ENCODE measurements at places on chromosomes 13 and 19. TPM values are rescaled to one million over a fixed set of nuclear protein-coding genes. Genes with fewer than 3 reads are reported as not detected.

GRCh38 chr13:44142941-44143665 is 230.5 kb upstream of the SERP2 start:
- DNase-seq = no peak

Gene LRRC4B
- total RNA-seq = 0.11 TPM

Gene PCDH17
- total RNA-seq = 0.62 TPM

Gene NLRP13
- not detected for total RNA-seq

GRCh38 chr19:2246801-2247361 is 2.2 kb upstream of the AMH start:
- no peak for DNase-seq

GRCh38 chr19:16847430-16847829 is 18.2 kb downstream of the SIN3B start:
- no peak for DNase-seq

GRCh38 chr13:46041419-46041839 is 11.1 kb downstream of the ZC3H13 start:
- no peak for DNase-seq

- no peak for DNase-seq
Measured at GRCh38 chr19:27529158-27529557, 1683.8 kb downstream of the UQCRFS1 start.

GRCh38 chr13:98050041-98050466 is 92.8 kb upstream of the FARP1 start:
- DNase-seq = no peak

DNA sequence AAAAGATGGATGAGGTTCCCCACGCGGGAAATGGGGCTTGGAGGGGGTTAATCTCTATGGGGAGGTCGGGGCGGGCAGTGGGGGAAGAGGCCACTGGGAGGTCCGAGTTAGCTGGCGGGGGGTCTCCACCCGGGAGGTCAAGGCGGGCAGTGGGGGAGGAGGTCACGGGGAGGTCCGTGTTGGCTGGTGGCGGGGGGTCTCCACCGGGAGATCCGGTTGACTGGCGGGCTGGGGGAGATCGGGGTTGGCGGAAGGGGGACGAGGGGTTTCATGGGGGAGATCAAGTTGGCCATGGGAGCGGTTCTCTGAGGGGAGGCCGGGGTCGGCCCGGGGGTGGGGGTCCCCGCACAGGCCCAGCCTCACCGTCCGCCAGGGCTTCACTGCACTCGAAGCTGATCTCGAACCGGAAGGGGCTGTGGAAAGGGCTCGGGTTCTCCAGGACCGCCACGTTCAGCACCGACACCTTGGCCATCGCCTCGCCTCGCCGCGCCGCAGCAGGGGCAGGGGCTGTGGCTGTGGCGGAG is 342 bp downstream of the ASF1B start:
- no peak for DNase-seq

- no peak for DNase-seq
Measured at GRCh38 chr13:95474992-95475391, 77.5 kb upstream of the CLDN10 start.

DNA sequence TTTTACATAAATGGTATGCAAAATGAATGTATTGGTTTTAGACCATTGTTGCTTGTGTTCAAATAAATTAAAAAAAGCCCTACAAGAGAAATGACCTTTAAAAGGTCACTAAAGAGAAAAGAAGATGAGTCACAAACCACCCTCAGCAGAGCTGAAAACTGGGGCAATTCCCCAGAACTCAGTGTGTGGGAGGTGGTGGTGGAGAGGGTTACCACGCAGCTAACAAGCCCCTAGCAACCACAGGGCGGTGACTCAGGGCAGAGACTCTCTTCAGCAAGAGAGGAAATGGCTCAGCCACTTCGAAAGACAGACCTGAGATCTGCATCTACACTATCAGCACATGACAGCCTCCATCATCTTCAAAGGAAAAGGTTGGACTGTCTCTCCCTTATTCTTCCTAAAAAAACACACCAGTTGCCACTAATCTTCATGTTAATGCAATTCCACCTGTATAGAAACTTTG is 29.4 kb upstream of the NDFIP2 start:
- no peak for DNase-seq

GRCh38 chr19:54803410-54803809 is at the start of gene KIR2DL4:
Gene KIR2DL4, plus strand, starts transcription at chr19:54803610. Its CDS starts 42 bp downstream, at chr19:54803652.
- DNase-seq = peak; percentile 74

DNA sequence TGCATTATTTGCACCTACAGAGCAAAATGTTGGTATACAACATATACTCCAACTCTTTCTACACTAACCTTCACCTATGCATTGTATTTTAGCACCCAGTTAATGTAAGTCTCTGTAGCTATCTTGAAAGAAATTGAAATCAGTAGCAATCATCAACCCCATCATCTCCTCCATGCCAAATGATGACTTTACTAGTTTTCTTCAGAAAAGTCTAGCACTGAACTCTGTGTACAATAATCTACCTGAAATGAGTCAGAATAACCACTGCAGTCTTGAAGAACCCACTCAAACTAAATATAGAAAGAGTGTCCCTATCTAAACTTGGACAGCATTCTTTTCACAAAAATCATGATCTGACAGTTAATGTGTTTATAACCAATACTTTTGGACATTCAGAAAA is 9.8 kb downstream of the IRS2 start:
- no peak for DNase-seq

Gene NCR1
- total RNA-seq = not detected

DNA sequence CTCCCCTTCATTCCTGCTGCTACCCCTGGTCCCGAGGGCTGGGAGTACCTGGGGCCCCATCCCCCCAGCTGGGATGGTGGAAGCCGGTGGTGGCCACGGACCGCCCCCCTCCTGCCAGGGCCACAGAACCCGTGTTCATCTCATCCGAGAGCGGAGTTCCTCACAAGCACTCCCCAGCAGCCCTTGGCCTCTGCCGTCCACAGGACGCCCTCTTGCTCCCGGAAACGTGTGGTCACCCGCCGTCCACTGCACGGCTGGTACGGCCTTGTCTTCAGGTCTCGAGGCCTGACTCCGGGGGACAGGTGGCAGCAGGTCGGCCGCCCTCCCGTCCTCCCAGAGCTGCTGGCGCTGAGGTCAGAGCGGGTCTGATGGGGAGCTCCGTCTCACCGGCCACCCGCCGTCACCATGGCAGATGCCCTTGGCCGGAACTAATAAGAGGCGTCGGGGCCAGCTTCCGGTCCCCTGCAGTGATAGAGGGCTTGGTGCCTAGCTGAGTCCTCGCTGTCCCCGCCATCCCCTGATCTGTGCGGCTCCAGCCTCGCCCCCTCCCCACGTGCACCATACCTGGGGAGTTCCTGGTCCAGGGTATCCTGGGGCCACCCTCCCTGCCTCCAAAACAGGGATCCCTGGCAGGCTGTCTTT is 16.5 kb upstream of the CSNK1G2 start:
- DNase-seq = no peak

GRCh38 chr13:83880275-83881139 is 1.8 kb downstream of the SLITRK1 start:
- DNase-seq = no peak

DNA sequence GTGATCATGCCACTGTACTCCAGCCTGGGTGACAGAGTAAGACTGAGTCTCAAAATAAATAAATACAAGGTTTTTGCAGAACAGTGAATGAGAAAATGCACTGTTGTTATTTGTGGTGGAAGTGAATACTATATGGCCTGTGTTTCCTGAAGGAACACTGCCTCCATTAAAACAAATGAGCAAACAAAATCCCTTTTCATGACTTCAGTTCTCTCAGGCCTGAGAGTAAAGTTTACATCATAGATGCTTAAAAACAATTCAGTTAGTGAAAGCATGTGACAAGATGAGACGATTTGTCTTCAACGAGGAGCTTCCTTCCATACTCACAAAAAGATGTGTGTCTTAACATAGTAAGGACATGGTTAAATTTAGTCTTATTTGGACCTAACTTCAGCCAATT is 14.4 kb downstream of the SPINT2 start:
- DNase-seq = no peak

- no peak for DNase-seq
Measured at GRCh38 chr13:71485913-71486312, 381.1 kb downstream of the DACH1 start.

Gene KIR3DL2
- total RNA-seq = not detected

Gene MEDAG
- 2.0 TPM for total RNA-seq

DNA sequence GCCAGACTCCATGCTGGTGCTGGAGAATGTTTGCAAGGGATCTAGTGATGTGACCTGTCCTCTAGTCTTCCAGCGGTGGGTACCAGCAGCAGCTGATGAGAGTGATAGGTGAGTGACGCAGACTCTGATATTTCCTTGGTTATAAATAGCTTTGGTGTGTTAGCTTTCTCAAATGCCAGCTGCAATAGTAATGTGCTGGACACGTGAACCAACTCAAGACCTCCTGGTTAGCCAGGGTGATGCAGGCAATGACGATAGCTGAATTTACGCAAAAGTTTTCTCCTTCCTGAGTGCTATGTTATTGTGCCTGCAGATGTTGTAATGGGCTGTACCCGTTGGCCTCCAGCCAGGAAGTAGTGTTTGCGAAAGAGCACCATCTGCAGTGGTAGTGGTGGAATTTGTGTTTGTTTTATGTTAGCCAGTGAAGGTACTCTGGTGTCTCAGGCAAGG is 129.5 kb downstream of the CYSLTR2 start:
- no peak for DNase-seq

DNA sequence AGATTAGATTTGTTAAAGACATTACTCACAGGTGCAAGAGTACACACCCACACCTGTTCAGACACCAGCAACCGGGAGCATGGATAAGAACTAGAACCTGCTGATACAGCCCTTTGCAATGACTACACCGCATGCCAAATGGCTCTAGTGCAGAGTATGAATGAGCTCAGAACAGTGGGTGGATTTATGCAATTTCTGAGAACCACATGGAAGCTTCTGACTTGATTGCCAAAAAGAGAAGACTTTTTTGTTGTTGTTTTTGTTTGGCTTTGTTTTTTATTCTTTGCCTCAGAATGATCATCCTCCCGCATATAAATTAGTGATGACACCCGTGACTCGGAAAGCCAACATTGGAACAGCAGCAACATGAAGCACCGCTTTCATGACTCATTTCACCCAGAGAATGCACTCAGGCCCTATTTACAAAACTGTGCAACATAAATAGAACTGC is 77.4 kb upstream of the LRCH1 start:
- DNase-seq = no peak

GRCh38 chr13:73827434-73827833 is 306.8 kb downstream of the KLF12 start:
- no peak for DNase-seq

GRCh38 chr13:99381766-99382165 is 74.6 kb upstream of the GPR183 start:
- no peak for DNase-seq

DNA sequence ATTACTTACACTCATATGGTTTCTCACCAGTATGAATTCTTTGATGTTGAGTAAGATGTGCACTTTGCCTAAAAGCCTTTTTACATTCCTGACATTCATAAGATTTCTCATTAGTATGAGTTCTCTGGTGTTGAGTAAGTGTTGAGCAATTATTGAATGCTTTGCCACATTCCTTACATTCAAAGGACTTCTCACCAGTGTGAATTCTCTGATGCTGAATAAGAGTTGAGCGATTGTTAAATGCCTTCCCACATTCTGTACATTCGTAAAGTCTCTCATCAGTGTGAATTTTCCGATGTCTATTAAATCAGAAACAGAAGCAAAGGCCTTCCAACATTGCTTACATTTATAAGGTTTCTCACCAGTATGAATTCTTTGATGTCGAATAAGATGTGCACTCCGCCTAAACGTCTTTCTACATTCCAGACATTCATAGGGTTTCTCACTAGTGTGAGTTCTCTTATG is 14.2 kb upstream of the ZFP30 start:
- no peak for DNase-seq

Gene HSPH1
- total RNA-seq = 75.5 TPM

GRCh38 chr13:31168166-31168565 is 6.5 kb upstream of the HSPH1 start:
- no peak for DNase-seq

- DNase-seq = no peak
Measured at GRCh38 chr13:94495806-94496205, 16.3 kb upstream of the DCT start.

Gene ZNF546
- 5.6 TPM for total RNA-seq

Data from osteocyte (in vitro differentiated cells).